NCI-H2029 (cell line): ENCODE measurements at places on chromosomes 2 and 18.

GRCh38 chr2:31012406-31012805 is 125.8 kb downstream of the GALNT14 start:
- DNase-seq = no peak

GRCh38 chr18:13392029-13392750 is 173.6 kb downstream of the LDLRAD4 start:
- no peak for DNase-seq

DNA sequence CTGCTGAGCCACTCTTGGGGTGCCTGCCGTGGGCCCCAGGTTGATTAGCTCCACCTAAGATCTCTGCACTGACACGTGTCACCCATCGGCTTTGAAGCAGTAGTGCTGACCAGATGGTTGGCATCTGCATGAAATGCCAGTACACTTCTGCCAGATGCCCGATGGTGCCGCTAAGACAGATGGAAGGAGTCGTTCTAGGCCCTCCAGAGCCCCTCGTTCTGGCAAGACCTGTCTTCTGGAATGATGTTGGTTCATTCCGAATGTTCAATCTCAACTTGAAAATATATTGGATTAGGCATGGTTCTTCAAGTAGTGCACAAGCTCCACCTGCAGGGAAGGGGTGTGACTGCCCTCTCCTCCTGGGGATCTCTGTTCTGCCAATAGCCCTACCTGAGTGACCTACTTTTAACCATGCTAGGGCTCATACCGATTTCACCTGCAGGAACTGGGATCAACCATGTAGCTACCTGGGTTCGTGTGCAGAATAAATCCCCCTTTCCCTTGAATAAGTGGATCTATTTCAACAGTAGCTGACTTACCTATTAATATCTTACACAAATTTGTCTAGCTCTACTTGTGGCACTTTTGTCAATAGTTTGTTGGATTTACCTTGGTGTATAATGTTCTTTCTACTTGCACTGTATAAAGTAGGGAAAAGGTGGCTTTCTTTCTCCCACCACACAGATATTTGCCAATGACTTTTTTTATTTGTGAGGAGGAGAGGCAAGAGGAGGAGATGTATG is 342.6 kb downstream of the CTNNA2 start:
- no peak for DNase-seq

DNA sequence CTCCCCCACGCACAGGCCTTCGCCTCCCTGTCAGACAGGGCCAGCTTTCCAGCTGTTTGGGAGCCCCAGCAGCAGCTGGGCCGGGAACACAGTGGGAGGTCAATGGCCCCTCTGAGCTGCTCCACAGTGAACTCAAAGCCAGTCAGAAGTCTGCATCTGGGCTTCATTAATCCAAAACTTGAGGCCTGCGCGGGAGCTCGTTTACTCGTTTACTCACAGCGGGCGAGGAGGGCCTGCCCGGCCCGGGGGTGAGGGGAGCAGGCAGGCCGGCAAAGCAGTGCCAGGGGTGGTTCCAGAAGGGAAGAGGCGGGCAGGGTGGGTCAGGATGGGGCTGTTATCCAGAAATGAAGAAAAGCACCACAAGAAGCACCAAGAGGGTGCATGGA is 36.8 kb upstream of the SEMA4C start:
- DNase-seq = no peak

GRCh38 chr2:104976603-104977120 is 61.2 kb upstream of the MRPS9 start:
- DNase-seq = no peak

GRCh38 chr18:44458777-44459176 is 221.9 kb upstream of the SETBP1 start:
- DNase-seq = no peak
